Mammary epithelial cell (primary cell): ENCODE measurements at places on chromosomes 6 and 20.

GRCh38 chr20:6654513-6655252, 112.8 kb upstream of the BMP2 start:
- peak; percentile 97 for DNase-seq

DNA sequence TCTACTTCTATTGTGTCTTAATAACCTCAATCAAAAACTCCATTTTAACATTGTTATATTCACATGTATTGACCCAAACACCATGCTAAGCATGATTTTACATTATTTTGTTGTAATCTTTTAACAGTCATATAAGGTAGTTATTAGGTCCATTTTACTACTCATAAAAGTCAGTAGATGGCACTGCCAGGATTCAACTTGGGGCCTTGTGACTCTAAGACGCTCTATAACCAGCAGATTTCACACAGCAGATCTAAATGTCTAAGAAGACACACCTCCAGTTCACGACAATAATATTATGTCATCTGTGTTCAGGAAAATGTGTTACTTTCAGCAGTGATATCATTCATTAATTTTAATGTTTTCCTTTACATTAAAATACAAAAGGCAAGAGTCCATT, 88.0 kb downstream of the FRK start:
- no peak for DNase-seq

DNA sequence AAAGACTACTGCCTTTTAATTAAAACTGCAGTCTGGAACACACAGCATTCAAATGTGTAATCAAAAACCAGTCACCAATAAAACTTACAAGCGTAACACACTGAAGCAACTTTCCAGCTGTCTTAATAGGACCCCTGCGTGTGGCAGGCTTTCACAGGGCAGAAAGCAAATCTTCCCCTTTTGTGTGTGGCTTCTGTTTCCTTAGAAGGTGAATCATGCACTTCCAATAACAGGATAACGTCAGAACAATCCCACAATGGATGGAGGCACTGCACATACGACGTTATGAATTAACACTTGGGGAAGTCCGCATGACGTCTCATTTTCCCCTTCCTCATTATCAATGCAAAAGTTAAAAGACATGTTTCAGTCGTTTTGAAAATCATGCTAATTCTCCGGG, 44.8 kb downstream of the INSM1 start:
- no peak for DNase-seq

DNA sequence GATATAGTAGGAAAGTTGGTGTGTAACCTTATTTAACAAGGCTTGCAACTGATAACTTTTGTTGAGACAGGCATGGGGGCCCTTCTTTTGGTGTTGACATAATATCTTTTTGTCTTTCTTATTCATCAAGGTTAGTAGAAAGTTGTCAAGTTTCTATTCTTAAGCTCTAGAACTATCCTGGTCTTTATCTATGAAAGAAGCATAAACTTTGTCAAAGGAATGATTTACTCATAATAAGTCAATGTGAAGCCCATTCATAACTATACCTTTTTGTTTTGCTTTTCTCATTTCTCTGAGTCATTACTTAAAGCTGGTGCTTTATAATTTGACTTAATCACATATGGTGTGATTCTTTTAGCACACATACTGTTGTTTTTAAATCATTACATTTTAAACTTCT, 312.4 kb downstream of the UTRN start:
- no peak for DNase-seq

DNA sequence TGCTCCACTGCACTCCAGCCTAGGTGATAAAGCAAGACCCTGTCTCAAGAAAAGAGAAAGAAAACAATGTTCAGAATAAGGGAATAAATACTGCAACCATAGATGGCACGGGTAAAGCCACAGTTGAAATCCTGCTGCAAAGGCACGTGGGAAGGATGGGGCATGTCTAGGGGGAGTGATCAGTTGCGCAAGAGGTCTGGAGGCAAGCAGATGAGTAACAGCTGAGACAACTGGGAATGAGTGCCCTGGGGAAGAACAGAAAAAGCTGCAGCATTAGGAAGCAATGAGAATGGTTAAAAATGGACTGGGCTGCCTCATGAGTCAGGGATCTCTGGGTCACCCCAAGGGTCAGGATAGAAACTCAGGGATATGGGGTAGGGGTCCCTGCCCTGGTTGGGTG, 96.3 kb downstream of the GMPR start:
- peak; percentile 90 for DNase-seq

GRCh38 chr20:32474967-32475811, 109.9 kb downstream of the NOL4L start:
- peak; percentile 80 for DNase-seq
